GM20000 (cell line): ENCODE measurements at places on chromosomes 12 and 14.

DNA sequence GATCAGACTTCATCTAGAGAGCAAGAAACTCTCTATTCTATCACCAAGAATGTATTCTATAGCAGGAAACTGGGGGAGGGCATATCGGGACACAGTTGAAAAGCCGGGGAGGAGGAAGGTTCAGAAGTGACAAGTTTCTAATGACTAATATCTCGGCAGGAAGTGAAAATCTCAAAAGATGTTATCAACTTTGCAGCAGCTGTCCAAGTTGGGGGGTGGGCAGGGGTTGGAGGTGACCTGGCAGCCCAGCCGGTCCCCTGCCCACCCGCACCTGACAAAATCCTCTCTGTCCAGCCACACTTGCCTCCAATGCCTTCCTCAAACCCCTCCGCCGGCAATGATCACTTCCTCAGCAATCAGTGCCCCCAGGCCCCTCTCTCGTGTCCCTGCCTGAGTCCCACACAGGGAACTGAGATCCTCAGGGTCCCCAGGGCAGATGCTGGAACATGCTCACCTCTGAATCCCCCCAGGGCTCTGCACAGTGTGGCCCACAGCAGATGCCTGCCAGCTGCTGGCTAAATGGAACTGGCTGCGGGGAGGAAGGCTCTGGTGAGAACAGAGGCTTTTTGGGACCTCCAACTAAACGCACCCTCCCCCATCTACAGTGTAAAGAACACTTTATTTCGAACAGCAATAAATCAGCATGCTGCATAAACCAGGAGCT lies 43.9 kb downstream of the CCDC88C start:
- peak; percentile 83 for DNase-seq

DNA sequence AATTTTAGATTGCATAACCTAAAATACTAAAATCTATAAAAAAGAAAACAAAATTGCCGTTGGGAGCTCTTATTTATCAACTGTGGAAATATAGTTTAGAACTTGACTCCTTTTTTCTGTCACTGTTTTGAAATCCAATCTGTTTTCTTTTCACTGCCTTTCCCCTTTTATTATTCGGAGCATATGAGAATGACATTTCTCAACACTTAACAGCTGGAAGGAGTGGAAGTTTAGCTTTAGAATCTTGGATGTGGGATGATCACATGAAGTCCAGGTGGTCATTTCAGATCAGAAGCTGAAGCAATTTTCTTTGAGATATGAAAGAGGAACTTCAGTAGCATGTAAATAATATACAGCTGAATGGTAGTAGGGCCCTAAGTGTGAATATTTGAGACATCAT lies 16.7 kb downstream of the TRHDE start:
- no peak for DNase-seq

DNA sequence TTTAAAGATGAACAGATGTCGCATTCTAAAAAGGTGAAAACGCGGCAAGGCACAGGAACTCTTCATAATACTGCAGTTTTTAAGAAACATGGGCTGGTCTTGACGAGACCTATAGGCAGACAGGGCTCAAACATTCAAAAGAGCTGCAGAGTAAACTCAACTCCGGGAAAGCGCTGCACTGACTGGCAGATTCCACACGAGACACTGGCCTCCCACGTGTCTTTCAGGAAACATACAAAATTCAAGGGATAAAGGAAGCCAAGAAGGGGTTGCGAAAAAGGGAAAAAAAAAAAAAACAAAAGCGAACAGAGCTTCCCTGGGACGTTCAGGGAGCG lies 614 bp upstream of the ARF6 start:
- peak; percentile 70 for DNase-seq

GRCh38 chr12:24560831-24561271 lies 388.1 kb downstream of the BCAT1 start:
- DNase-seq = no peak

GRCh38 chr12:38139456-38139855 lies 177.1 kb upstream of the ALG10B start:
- no peak for DNase-seq

GRCh38 chr14:101858791-101859537 lies 97.5 kb downstream of the PPP2R5C start:
- no peak for DNase-seq

GRCh38 chr14:27367345-27367744 lies 769.5 kb upstream of the NOVA1 start:
- DNase-seq = no peak

GRCh38 chr12:4145990-4146859 lies 127.3 kb upstream of the CCND2 start:
- DNase-seq = no peak

GRCh38 chr12:64385019-64385418 lies 5.5 kb downstream of the C12orf56 start:
- DNase-seq = no peak

DNA sequence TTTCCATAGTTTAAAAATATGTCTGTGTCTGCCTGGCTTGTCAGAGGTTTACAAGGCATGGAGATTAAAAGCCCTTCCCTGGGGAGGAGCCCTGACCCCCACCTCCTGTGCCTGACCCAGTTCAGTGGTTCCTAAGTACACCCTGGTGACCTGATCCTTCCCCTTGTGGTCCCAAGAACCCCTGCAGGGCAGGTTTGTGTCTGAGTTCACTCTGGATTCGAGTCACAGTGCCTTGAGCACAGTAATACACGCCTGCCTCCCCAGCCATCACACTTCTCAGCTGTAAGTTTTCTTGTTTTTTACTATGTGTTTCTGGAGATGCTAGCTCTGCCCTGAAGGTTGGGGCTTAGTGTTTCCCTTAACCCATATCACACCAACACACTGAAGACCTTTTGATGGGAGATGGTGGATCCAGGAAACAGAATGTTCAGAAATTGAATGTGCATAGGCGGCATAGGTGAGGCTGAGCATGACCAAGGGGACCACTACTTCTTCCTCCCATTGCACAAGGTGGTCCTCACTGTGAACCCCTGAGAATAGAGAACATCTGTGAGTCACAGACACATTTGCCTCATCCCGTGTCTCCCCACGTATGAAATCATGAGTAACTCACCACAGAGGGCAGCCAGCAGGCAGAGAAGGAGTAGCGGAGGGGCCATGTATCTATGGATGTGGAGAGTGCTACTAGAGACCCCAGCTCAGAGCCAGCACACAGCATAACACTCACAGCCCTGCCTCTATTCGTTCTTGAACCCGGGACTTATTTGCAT lies 962.9 kb downstream of the TMEM121 start:
- no peak for DNase-seq

DNA sequence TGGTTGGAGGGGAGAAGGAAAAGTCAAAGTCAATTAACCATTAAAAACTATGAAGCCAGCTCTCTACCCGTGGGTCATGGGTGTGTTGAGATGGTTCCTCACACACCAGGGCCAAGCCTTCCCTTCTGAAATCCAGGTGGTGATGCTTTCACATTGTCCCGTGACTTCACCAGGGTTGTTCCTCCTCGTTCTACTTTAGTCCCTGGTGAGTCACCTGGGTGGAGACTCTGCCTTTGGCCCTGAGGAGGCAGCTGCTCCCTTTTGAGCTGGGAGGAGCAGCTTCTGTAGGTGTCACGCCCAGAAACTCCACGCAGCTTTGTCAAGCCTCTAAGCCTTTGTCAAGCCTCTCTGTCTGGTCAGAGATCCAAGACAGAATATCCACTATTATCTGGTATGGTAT lies 348.3 kb downstream of the BMP4 start:
- no peak for DNase-seq

GRCh38 chr12:42326541-42327226 lies 717 bp downstream of the PPHLN1 start:
- no peak for DNase-seq

- no peak for DNase-seq
Measured at GRCh38 chr12:63294327-63294632, 143.3 kb upstream of the AVPR1A start.

- peak; percentile 57 for DNase-seq
Measured at GRCh38 chr14:102320033-102320660, 601 bp downstream of the ZNF839 start.

GRCh38 chr14:71231521-71232393 lies 324.5 kb downstream of the PCNX1 start:
- DNase-seq = peak; percentile 57

DNA sequence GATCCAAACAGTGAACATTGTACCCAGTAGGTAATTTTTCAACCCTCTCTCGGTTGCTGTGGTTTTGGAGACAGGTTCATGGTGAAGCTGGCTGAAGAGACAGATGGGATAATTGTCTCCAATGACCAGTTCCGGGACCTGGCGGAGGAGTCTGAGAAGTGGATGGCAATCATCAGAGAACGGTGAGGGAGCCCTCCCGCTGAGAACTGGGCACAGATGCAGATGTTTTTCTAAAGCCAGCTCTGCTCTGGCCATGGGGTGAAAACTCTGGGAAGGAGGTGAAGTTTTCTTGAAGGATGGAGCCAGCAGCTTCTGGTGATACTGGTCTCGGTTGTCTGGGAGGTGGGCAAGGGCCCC lies 6.2 kb downstream of the KHNYN start:
- DNase-seq = no peak

DNA sequence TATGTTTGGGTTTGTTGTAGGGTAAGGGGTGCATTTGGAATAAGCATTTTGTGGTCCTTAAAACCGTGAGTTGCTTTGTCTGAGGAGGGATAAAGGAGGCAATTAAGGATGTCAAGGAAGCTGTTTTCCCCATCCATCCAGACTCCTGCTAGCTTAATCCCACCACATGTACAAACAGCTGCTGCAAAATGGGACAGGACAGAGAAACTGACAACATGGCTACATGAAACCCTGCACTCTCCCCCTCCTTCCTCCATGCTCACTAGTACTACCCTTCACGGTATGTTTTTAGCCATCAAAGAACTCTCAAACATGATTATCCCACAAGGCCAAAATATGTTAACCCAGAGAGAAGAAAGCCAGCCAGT lies 20.6 kb downstream of the ST8SIA1 start:
- no peak for DNase-seq

DNA sequence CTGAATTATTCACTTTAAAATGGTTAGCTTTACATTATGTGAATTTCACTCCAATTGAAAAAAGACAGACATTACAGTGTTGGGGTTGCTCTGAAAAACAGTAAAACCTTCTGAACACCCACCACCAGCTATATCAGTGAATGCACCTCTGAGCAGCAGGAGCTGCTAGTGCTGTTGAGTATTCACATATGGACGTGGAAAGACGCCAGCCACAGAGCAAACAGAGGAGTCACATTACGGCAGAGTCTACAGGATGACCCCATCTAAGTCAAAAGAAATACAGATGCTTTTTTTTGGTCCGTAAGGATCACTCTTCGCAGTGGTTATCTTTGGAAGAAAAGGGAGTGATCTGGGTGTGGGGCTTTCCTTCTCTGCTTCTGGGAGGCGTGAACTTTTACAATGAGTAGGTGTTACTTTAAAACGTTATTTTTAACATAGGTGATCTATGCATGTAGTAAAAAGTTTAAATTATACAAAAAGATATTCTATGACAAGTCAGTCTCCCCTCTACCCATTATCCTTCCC lies 4.5 kb downstream of the HVCN1 start:
- DNase-seq = peak; percentile 19

DNA sequence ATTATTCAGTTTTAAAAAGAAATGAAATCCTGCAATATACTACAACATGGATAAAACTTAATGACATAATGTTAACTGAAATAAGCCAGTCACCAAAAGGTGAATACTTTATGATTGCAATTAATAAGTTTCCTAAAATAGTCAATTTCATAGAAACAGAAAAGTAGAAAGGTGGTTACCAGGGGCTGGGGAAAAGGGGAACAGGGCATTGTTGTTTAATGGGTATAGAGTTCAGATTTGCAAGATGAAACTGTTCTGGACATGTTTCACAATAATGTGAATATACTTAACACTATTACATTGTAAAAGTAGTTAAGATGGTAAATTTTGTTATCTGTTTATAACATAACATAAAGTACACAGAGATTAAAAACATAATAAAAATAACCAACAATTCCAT lies 550.9 kb downstream of the CCER1 start:
- DNase-seq = no peak

DNA sequence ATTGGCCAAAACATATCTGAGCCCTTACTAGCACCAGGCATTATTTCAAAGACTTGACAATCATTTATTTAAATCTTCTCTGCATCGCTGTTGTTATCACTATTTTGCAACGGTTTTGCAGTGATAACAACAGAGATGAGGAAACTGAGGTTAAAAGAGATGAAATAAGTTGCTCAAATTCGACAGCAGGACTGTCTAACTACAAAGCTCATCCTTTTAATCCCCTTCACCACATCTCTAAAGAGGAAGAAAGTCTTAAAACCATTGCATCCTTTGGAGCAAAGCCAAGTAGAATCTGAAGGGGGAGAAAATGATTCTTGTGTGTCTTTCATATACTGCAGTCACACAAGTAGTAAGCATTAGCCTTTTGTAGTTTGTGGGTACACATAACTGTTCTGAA lies 14.8 kb upstream of the ETNK1 start:
- DNase-seq = no peak

DNA sequence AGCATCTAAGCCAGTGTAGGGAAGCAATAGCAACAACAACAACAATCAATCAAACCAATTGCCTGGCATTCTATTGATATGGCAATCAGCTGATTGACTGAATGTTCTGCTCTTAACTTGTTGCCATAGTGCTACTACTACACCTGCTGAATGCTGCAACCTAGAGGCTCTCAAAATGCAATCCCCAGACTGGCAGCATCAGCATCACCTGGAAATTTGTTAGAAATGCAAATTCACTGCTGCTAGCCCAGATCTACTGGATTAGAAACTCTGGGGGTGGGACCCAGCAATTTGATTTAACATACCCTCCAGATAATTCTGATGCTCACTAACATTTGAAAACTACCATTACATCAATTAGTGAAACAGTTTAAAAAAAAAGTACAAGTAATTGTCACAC lies 363.6 kb downstream of the SNAPC1 start:
- DNase-seq = no peak

- DNase-seq = no peak
Measured at GRCh38 chr12:130281153-130281799, 56.4 kb upstream of the PIWIL1 start.

GRCh38 chr12:70960484-70960883 lies 39.9 kb upstream of the PTPRR start:
- no peak for DNase-seq

- DNase-seq = no peak
Measured at GRCh38 chr12:105933671-105934665, 204.8 kb downstream of the NUAK1 start.

DNA sequence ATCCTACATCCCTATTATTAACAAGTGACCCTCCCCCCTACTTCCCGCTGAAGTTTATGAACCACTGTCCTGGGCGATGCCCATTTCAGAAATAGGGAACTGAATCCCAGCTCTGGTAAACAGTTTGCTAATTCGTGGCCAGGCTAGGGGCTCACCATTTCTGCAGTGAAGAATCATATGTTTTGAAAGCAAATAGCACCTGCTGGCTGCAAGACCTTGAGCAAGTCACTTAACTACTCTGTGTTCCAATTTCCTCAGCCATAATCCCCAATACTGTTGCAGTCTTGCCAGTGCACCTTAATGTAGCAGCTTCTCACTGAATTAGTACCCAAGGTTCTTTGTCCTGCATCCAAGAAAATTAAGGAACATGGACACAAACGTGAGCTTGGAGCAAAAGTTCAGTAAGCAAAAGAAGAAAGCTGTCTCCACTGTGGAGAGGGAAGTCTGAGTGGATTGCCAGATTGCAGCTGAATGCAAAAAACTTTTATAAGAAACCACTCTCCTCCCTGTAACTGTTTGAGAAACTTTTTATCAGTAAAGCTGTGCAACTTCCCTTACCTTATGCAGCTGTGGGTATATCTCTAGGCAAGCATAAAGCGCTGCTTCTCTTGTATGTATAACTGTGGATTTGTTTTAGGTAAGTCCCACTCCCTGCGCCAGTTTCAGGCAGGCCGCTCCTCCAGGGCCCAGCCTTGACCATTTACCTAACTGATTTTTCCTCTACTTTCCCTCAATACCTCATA lies 824 bp downstream of the OAS1 start:
- DNase-seq = peak; percentile 36

- no peak for DNase-seq
Measured at GRCh38 chr12:42686514-42687172, 97.1 kb upstream of the PRICKLE1 start.
